Motor neuron (in vitro differentiated cells): ENCODE measurements at places on chromosomes 1 and 21.

DNA sequence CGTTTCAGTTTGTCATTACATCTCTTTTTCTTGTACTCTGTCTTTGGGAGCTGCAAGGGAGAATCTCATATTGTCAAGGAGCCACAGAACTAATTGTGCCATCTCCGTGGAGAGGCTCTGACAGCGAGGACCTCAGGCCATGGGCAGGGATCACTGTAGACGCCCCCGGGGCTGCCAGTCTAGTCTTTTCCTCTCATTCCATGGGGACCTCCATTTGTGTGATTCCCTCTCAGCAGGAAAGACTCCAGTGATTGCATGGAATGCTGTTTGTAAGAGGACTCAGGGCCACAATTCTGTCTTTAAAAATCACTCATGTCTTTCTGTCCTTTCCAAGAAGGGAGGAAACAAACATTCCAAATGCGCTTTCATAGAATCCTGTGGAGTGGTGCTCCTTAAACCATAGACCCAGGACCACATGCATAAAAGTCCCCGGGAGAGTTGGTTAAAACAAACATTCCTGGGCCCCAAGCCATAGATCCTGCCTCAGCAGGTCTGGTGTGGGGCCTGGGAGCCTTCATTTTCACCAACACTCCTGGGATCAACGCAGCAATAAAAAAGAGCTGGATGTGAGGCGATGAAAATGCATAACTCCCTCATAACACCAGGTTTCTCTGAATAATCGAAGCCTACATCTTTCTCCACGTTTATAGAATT lies 104.5 kb downstream of the ZP4 start:
- ATAC-seq: no peak

DNA sequence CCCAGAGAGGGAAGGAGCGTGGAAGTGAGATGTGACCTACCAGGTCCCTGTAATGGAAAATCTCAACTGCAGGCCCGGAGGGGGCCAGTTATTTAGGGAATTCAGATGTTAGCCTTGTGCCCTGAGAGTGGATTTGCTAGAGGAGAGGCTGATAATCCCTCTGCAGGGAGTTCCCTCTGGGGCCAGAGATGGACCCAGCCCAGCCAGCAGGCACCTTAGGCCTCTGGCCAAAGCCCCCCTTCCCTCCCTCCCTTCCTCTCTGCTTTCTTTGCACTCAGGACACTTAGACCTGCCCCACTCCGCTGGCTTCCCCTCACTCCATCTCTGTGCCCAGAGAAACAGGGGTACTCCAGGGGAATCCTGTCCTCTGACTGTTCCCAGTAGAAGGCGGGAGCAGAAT lies 1.5 kb upstream of the ATP1A2 start:
- no peak for ATAC-seq

GRCh38 chr1:52651904-52652303 lies 18.9 kb downstream of the SHISAL2A start:
- ATAC-seq: no peak

DNA sequence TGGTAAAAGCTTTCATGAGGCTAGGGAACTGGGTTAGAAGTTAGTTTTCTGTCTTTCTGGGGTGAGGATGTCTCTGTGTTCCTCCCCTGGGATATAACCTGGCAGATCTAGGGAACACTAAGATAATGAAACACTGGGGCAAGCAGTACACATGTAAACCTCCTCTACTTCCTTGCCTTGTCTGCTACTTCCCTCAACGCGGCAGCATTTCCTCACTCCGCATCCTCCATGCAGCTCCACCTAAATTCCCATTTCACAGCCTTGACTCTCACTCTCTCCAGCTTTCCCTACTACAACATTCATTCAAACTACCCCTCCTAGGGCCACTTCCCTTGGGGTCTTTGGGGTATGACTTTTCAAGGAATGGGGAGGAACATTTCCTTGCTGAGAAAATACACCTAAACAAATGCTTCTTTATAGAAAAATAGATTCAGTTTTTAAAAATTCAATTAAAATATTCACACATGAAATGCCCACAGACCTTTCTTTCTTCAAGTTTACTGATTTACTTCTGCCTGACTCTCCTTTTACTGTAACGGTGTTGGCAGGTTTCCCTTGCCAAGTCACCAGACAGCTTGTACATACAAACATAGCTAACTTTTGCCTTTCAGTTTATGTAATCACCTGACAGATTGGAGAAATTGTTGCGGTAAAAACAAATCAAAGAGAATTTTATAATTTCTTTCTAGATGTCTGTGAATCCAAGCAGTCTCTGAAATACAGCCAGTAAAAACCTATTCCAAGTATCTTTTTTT lies 90.1 kb downstream of the TNFSF18 start:
- ATAC-seq: no peak
